Activated CD4-positive, alpha-beta memory T cell treated with anti-CD3 and anti-CD28 coated beads for 36 hours (primary cell): ENCODE measurements at places on chromosomes 1 and 21. TPM values are rescaled to one million over a fixed set of nuclear protein-coding genes. Genes with fewer than 3 reads are reported as not detected.

Gene ALX3
- not detected for total RNA-seq

Gene PDZK1
- not detected for total RNA-seq

DNA sequence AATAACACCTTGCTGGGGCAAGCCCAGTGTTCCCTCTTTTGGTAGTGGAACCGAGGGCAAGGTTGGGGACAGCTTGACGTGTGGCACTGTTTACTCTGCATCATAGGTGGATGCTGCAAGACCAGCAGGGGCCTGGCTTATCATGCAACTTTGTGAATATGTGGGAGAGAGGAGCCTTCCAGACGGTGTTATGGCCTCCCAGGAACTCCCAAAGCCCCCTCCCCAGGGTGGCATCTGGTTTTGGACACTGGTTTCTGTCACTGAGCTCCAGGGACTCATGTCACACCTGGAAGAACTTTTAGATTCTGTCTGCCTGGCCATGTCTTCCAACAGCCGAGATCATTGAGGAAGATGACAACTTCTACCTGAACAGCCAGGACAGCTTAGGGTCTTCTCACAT is 1.4 kb upstream of the TLR5 start:
- H3K36me3 ChIP-seq = no peaks in the 10 kb centered on the region
- no peaks in the 10 kb centered on the region for H3K27me3 ChIP-seq
- DNase-seq = no peak
- H3K4me3 ChIP-seq = no peak overlapping the region
- H3K27ac ChIP-seq = no peak overlapping the region

- no peak for DNase-seq
- H3K27ac ChIP-seq = no peak overlapping the region
- peaks cover 6% of the 10 kb centered on the region for H3K36me3 ChIP-seq
- H3K27me3 ChIP-seq = no peaks in the 10 kb centered on the region
- H3K4me3 ChIP-seq = no peak overlapping the region
- H3K4me1 ChIP-seq = no peaks in the 10 kb centered on the region
Measured at GRCh38 chr1:40439247-40439646, 11.0 kb upstream of the ZFP69B start.

DNA sequence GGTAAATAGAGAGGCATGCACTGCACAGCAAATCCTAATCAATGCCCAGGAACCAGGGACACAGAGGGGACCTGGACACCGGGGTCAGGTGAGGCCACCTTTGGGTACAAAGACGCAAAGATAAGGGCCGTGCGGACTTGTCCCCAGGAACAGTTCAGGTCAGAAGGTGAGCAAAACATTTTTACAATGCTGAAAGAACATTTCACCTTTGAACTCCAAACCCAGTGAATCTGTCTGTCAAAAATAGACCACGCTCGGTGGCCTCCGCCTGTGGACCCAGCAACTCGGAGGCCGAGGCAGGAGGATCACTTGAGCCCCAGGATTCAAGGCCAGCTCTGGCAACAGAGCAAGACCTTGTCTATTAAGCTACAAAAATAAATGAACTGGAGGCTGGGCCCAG is 15.2 kb downstream of the TNFRSF14 start:
- peaks cover 9% of the 10 kb centered on the region for H3K36me3 ChIP-seq
- H3K4me1 ChIP-seq = peaks cover 5% of the 10 kb centered on the region
- H3K4me3 ChIP-seq = no peak overlapping the region
- H3K27me3 ChIP-seq = no peaks in the 10 kb centered on the region
- DNase-seq = no peak
- H3K27ac ChIP-seq = no peak overlapping the region

DNA sequence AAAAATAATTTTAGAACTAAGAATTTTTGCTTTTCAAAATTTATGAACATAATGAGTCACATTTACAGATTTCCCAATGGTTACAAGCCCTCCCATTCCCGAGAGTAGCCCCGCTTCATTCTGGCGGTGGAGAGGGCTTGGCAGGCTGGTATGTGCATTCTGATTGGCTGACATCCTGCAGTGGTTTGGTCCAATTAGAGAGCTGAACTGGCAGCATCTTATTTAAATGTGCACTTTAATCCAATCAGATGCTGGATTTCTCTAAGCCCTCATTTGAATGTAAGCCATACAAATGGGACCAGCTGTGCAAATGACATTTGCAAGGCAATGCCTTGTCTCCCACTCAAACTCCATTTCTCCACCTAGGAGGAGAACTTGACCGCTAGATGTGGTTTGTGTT is 18.0 kb upstream of the TRIM17 start:
- H3K36me3 ChIP-seq = no peaks in the 10 kb centered on the region
- no peak overlapping the region for H3K4me3 ChIP-seq
- peaks cover 21% of the 10 kb centered on the region for H3K27me3 ChIP-seq
- no peak overlapping the region for H3K27ac ChIP-seq
- no peak for DNase-seq
- H3K4me1 ChIP-seq = no peaks in the 10 kb centered on the region

- no peaks in the 10 kb centered on the region for H3K27me3 ChIP-seq
- H3K4me3 ChIP-seq = no peak within 1 kb of the TSS
- peaks cover 15% of the 10 kb centered on the region for H3K4me1 ChIP-seq
- DNase-seq = peak; percentile 42
Measured at GRCh38 chr1:89363638-89364536, at the start of gene GBP6. TSS of gene GBP6 (plus strand) at chr1:89364059. CDS start at chr1:89368552, 4,493 bp downstream.
